Kidney epithelial cell (primary cell): ENCODE measurements at places on chromosomes 5 and 9.

GRCh38 chr5:163106098-163106497 lies 331.3 kb upstream of the CCNG1 start:
- no peak for DNase-seq

DNA sequence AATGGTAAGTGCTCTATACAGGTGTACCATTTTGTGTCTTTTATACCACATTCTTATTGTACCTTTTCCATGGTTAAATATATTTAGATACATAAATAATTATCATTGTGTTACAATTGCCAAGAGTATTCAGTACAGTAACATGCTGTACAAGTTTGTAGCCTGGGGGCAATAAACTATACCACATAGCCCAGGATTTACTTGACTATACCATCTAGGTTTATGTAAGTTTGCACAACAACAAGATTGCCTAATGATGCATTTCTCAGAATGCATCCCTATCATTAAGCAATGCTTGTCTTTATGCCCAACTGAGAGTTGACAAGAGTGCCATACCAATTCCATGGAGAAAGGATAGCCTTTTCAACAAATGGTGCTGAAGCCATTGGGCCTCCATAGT lies 136.7 kb upstream of the PJA2 start:
- DNase-seq, result no peak

GRCh38 chr5:52598968-52599367 lies 188.7 kb upstream of the ITGA1 start:
- no peak for DNase-seq

- no peak for DNase-seq
Observed at GRCh38 chr9:2469681-2470221, 151.8 kb upstream of the VLDLR start.

- no peak for DNase-seq
Observed at GRCh38 chr5:151970885-151971284, 46.2 kb upstream of the GLRA1 start.

GRCh38 chr5:129617206-129617605 lies 130.7 kb upstream of the MINAR2 start:
- DNase-seq, result no peak

DNA sequence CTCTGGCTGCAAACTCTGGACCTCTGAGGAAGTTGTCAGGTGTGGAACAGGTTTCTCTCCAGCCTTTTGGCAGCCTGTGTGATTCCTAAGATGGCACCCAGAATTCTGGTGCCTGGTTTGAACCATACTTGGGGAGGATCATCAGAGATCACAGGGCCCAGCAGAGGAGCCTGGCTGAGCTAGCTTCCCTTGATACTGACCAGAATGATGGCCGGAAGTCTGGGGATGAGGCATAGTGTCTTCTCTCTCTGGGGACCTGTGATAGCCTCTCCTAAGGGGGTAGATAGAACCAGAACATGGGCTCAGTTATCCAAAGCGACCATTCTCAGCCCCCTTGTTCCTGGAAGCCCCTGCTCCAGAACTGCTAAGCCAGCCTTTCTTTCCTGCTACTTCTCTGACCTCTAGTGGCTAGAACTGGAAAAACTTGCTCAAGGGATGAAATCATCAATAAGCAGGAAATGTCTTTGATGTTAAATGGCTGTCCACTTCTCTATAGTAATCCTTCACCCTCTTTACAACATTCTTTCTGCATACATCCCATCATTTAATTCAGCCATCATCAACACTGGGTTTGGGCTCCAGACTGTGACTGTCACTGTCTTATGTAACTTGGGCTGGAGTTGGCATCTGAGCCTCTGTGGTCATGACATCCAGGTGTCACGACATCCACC lies 55.1 kb downstream of the C9orf152 start:
- no peak for DNase-seq

DNA sequence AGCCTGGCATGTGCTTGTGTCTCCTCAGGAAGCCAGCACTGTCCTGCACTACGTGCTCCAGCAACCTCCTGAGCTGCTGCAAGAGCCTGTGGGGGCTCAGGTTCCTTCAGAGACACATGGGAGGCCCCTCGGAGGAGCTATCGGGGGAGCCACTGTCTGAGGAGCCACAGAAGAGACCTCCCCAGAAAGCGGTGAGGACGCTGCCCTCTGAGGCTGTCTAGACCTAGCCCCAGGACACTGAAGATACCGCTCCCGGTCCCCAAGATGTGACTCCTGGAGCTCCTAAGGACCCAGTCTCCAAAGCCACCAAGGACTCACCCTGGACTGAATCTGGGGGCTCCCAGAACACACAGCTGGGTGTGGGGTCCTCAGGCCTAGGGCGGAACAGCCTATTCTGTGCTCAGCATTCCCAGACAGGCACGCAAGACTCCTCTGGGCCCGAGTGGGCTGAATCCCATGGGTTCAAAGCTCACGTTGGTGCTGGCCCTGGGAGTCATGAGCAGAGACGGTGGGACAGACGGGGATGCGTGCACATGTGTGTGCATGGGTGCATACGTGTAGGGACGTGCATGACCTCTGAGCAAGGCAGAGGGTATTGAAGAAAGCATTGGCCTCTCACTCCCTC lies 50.0 kb downstream of the HRH2 start:
- DNase-seq, result no peak

- no peak for DNase-seq
Observed at GRCh38 chr5:155605920-155606319, 592.4 kb downstream of the KIF4B start.

DNA sequence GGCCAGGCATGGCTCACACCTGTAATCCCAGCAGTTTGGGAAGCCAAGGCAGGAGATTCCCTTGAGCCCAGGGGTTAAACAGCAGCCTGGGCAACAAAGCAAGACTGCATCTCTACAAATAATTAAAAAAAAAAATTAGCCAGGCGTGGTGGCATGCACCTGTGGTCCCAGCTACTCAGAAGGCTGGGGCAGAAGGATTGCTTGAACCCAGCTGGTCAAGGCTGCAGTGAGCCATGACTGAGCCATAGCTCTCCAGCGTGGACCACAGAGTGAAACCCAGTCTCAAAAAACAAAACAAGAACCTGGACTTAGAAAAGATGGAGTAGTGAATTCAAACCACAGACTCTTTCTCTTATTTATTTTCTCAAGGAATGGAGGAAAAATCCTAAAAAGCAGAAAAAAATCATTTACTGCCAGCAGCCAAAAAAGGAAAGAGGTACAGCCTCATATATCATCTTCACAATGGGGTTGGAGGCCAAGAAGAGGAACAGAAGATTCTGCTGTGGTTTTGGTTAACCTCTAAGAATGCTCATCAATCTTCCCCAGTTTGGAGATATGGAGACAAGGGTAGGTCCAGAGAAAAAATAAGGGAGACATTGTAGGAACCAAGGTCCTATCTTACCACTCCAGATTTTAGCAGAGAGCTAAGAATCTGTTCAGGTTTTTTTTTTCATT lies 40.0 kb upstream of the MYO10 start:
- DNase-seq, result no peak

GRCh38 chr5:176817841-176818377 lies 7.5 kb downstream of the UNC5A start:
- DNase-seq, result no peak

- no peak for DNase-seq
Observed at GRCh38 chr9:124809211-124809610, 32.3 kb downstream of the OLFML2A start.

GRCh38 chr5:2633992-2634391 lies 117.5 kb downstream of the IRX2 start:
- no peak for DNase-seq

DNA sequence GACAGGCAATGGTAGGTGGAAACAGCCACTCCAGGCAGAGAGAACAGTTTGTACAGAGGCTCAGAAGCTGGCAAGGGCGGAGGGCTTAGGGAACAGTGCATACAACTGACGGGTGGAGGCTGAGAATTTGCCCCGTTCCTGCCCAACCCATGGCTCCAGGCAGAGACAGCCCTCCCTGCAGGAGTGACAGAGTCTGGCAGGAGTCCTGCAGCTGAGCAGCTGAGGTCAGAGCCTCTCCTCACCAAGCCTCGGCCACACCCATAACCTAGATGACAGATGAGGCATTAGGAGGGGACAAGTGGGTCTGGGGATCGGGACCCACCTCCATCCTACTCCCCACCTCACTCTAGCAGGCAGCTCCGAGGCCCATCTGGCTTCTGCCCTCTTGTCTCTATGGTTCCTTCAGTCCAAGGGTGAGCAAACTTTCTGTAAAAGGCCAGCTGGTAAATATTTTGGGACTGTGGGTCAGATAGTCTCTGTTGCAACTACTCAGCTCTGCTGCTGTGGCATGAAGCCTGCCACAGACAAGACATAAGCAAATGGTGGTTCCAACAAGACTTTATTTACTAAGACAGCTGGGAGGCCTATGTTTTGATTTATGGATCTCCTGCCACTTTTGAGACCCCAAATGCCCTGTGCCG lies 83.7 kb downstream of the SH3TC2 start:
- no peak for DNase-seq

DNA sequence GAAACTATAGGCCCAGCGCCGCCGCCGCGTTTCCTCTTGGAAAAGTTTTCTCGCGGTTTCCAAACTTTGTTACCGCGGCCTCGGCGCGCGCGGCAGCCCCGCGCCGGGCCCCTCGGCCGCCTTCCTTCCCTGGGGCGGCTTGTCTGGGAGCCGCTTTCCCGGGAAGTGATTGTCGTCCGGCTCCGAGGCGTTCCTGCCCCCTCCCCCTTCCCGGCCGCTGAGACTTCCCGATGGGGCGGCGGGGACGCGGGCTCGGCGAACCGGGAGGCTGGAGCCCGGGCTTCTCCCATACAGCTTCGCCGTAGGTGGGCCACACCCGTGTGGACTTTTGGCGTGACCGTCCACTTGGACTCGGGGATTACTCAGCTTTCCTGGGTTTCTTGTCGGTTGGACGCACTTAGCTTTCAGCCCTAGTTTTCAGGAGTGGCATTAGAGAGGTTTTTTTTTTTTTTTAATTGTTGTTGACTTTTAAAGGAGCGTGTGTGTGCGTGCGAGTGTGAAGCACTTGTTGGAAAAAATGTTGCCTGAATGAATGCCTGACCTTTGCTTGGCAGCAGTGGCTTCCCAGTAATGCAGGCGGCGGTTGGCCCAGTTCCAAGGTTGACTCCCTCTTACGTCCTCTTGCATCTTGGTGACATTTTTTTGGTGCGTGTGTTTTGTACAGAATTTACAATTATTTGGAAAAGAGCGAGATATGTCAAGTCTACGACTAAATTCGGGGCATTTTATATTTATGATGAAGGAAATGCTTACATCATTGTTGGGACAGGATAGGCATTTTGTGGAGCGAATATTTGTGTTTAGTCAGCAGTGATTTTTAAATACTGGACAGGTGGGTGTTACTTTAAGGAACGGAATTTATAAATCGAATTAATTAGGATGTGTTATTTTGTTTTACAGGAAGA lies 821 bp downstream of the CTNNA1 start:
- no peak for DNase-seq

DNA sequence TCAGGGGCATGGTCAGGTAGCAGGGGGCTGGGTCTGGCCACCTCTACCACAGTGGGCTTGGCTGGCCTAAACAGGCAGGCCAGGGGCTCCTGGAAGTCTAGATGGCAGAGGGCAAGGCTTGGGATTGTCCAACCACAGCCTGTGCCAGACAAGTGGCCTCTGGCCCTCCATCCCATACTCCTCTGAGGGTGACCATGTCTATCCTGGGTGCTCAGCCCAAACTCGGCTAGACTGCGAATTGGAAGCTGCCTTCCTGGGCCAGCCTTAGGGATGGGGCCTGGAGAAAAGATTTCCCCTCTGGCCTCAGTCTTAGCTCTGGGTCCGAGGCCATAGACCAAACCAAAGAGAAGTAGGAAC lies 110.5 kb downstream of the PHF2 start:
- DNase-seq, result no peak

DNA sequence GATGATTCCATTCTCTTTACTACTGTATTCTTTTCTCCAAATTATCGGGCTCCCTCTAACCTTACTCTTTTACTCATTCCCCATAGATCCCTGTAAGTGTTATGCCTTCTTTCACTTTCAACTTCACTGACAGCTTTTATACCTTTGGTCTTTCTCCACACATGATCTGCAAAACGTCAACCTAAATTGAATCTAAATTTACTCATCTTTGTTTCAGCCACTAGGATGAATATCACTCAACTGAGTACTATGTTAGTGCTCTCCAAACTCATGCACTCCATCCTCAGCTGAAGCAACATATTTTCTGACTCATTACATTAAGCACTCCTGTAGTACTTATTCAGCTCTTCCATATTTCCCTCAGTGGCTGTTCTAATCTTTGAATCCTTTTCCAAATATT lies 133.4 kb downstream of the ADAMTS19 start:
- DNase-seq, result no peak

DNA sequence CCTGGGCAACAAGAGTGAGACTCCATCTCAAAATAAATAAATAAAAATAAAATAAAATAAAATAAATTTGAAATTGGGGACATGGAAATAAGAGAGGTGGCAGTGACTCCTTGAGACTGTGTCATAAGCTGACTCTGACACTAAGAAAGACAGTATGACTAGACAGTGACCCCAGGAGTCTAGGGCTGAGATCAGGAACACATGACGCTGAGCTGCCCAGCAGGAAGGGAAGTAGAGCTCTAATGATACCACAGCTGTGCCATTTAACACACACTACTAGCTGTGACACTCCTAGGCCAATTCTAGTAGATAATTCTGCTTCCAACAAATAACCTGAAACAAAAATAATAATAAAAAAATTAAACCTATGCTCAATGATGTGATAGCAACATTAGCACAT lies 293.0 kb downstream of the SEC61B start:
- no peak for DNase-seq

DNA sequence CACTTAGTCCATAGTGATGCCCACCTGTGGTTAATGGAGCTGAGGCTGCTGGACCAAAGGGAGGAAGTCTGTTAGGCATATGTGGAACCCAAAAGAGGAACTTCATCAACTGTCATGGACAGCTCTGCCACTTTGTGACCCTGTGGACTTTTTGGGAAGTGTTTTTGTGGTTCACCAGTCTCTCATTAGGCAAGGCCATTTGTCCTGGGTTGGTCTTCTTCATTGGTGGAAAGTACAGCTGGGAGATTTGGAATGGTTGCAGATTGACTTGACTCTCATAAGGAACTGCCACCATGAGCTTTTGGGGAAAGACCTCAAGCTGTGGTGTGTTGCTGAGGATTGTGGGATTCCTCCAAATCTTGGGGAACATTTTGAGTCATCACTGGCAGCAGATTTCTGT lies 31.9 kb upstream of the IL12B start:
- DNase-seq, result no peak

DNA sequence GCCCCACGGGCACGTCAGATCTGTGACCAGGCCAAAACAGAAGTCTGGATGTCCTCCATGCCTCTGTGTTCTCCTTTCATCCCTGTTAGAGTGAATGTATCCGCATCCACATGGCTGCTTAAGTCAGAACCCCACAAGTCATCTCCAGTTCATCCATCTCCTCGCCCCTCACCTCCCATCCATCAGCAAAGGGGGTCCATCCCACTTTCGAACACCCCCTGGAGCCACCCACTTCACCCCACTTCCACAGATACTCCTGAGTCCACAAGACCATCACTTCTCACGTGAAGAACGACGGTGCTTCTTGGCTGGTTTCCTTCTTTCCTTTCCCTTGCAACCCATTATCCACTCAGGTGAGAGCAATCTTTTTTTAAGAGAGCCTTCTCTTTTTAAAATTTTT lies 3.5 kb upstream of the SPOCK1 start:
- DNase-seq, result no peak

GRCh38 chr9:99398241-99398640 lies 176.2 kb downstream of the SEC61B start:
- no peak for DNase-seq
